ENCODE measurements at places on chromosomes 3 and 15.

DNA sequence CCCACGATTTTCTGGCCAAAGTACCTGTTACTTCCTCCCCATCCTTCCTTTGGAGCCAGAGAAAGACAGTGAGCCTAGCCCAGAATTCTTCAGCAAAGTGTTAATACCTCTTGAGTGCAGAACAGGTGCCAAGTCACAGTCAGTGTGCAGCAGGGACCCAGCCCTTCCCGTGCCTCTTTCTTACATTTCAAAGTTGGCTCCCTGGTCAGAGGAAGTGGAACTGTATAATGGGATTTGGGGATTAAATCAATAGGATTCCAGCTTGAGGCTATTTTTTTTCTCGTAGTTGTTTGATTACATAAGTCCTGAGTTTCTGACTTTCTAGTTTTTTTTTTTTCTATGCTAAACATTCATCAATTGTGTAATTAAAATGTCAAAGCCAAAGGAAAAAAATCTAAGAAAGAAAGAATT is 52.6 kb upstream of the ABHD10 start:
- DNase-seq, result no peak

DNA sequence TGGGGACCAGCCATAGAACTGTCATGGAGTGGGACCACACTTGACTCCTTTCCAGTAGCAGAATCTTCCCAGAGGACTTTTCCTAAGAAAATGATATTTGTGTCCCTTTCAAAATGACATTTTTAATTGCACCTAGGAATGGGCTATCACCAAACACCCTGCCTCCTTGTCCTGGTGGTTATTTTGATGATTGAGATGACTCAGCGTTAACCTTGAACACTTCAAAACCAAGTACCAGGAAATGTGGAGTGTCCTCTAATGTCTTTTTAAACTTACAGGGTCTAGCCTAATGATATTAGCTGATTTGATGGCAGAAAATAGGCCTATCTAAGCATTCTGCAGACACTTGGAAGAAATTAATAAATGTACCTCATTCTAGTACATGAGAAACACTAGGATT is 90.7 kb downstream of the HHLA2 start:
- DNase-seq, result no peak

GRCh38 chr3:197392961-197393360 is 94.5 kb upstream of the DLG1 start:
- DNase-seq, result no peak

DNA sequence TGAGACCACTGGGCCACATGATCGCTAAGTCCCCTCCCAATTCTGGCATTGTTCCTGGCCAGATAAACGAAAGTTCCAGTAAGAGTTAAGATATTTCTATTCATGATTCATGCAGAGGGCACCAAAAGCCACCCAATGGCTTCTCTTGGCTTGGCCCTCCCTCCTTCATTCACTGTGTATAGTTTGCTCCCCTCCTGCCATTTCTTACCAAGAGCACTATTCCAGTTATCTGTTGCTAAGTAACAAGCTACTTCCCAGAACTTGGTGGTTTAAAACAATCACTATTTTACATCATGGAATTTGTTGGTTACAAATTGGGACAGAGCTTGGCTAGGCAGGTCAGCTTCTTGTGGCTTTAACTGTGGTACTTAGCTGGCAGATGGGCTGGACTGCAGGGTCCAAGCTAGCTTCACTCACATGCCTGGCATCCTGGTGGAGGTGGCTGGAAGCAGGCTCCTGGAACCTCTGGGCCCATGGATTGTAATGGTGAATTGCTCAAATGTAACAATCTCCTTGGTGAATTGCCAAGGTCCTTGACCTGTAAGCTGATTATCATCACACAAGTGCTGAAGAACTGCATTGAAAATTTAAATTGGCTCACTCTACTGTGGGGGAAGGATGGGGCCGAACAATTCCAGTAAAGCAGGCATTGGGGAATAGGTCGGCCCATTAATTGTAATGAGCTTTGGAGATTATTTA is 16.6 kb downstream of the EAF1 start:
- no peak for DNase-seq

DNA sequence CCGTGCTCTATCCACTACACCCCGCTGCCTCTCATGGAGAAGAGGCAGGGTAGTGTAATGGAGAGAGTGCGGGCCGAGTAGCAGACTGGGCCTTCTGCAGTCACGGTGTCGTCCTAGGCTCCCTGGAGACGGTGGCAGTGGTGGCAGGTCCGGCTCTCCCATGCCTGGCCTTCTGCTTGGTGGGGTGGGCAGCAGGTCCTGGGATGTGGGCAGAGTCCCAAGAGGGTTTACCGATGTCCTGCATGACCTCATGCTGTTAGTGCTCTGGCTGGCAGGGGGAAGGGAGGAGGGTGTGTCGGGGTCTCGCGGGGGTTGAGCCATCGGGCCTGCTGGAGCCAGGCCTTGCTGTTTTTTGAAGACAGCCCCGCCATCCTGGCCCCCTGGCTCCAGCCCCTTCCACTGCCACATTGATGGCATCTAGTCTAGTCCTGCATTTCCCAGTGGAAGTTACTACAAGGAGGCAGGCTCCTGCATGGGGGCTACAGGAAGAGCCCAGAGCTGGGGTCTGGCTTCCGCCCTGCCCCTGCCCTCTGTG is 73.6 kb upstream of the SEC13 start:
- DNase-seq, result no peak

Measured in CD4-positive, alpha-beta T cell treated with Interleukin-15 for 1 hour (primary cell).